Bronchial smooth muscle cell (primary cell): ENCODE measurements at places on chromosomes 1 and 21. TPM values are rescaled to one million over a fixed set of nuclear protein-coding genes. Genes with fewer than 3 reads are reported as not detected.

DCST1 gene
- total RNA-seq = not detected in 2 replicates

LAD1 gene
- total RNA-seq = 0.26 TPM in 1 of 2 replicates, not detected in the other

RNF115 gene
- 12.5 and 19.9 TPM in 2 replicates for total RNA-seq

GPN2 gene
- total RNA-seq = 9.8 and 10.8 TPM in 2 replicates

HAO2 gene
- not detected in 2 replicates for total RNA-seq

PPIAL4G gene
- under 0.01 TPM in 1 of 2 replicates, not detected in the other for total RNA-seq

TRIM45 gene
- 3.8 and 5.1 TPM in 2 replicates for total RNA-seq

SYT6 gene
- not detected in 2 replicates for total RNA-seq

CHI3L2 gene
- total RNA-seq = 5.7 and 8.8 TPM in 2 replicates

CD1E gene
- total RNA-seq = not detected in 2 replicates

CLDN17 gene
- not detected in 2 replicates for total RNA-seq

FAM229A gene
- total RNA-seq = 0.95 and 1.5 TPM in 2 replicates

CD53 gene
- total RNA-seq = not detected in 2 replicates

LENEP gene
- total RNA-seq = 0.60 TPM in 1 of 2 replicates, not detected in the other

CSF3R gene
- under 0.01 TPM in 2 replicates for total RNA-seq

S100A7 gene
- not detected in 2 replicates for total RNA-seq

TRIM63 gene
- not detected in 2 replicates for total RNA-seq

SPRR3 gene
- 0.43 TPM in 1 of 2 replicates, not detected in the other for total RNA-seq

CENPF gene
- 1.6 and 6.3 TPM in 2 replicates for total RNA-seq

TMEM81 gene
- total RNA-seq = 0.79 and 1.5 TPM in 2 replicates

DNASE2B gene
- total RNA-seq = 0.09 TPM in 1 of 2 replicates, not detected in the other

MPL gene
- total RNA-seq = not detected in 2 replicates

LCE1F gene
- total RNA-seq = not detected in 2 replicates

ITGB2 gene
- not detected in 2 replicates for total RNA-seq

FAM177B gene
- not detected in 2 replicates for total RNA-seq

SOX13 gene
- total RNA-seq = 1.7 and 1.8 TPM in 2 replicates

TSPAN2 gene
- total RNA-seq = not detected in 2 replicates

RCC2 gene
- total RNA-seq = 15.8 and 25.3 TPM in 2 replicates

KCNJ15 gene
- 0.16 and 0.17 TPM in 2 replicates for total RNA-seq

LCE1C gene
- total RNA-seq = not detected in 2 replicates

UQCRHL gene
- 14.8 and 15.3 TPM in 2 replicates for total RNA-seq

GBP2 gene
- total RNA-seq = 48.1 and 87.7 TPM in 2 replicates

VSIG8 gene
- under 0.01 TPM in 2 replicates for total RNA-seq

SYCP1 gene
- not detected in 2 replicates for total RNA-seq

VASH2 gene
- 1.1 and 3.7 TPM in 2 replicates for total RNA-seq

ACTL8 gene
- total RNA-seq = 0.09 and 0.16 TPM in 2 replicates

SLC1A7 gene
- 0.94 and 2.4 TPM in 2 replicates for total RNA-seq

CFAP45 gene
- 0.79 and 1.0 TPM in 2 replicates for total RNA-seq

LHX8 gene
- total RNA-seq = not detected in 2 replicates

FCAMR gene
- under 0.01 TPM in 1 of 2 replicates, not detected in the other for total RNA-seq

CLCA4 gene
- total RNA-seq = not detected in 2 replicates

IGSF3 gene
- total RNA-seq = under 0.01 and 0.26 TPM in 2 replicates

C8B gene
- total RNA-seq = not detected in 2 replicates

ANGPTL1 gene
- 3.0 and 3.9 TPM in 2 replicates for total RNA-seq

AKR7A3 gene
- 0.43 and 0.47 TPM in 2 replicates for total RNA-seq

SAMD13 gene
- 0.94 and 1.1 TPM in 2 replicates for total RNA-seq
